CD4-positive, alpha-beta T cell treated with Interleukin-17A for 1 hour (primary cell): ENCODE measurements at places on chromosomes 16 and 17.

GRCh38 chr16:54923055-54923473, 7.6 kb upstream of the IRX5 start:
- no peak for DNase-seq

DNA sequence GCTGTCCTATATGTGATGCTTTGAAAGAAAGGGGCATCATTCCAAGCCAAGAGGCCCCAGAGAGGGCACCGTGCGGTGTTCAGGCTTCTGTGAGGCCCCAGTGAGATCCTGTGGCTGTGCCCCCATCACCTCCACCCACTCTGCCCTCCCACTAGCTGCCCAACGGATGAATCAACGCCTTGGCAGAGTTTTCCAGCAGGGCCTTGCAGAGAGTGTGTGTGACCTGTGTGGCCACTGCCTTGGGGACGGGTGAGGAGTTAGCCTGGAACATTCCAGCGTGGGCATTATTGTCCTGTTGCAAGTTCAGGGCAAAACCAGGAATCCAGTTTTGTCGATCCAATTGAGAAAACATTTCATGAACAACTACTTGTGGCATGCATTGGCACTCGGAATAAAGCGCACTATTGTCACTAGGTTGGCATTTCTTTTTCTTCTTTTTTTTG, 53.7 kb downstream of the SF3B3 start:
- no peak for DNase-seq

DNA sequence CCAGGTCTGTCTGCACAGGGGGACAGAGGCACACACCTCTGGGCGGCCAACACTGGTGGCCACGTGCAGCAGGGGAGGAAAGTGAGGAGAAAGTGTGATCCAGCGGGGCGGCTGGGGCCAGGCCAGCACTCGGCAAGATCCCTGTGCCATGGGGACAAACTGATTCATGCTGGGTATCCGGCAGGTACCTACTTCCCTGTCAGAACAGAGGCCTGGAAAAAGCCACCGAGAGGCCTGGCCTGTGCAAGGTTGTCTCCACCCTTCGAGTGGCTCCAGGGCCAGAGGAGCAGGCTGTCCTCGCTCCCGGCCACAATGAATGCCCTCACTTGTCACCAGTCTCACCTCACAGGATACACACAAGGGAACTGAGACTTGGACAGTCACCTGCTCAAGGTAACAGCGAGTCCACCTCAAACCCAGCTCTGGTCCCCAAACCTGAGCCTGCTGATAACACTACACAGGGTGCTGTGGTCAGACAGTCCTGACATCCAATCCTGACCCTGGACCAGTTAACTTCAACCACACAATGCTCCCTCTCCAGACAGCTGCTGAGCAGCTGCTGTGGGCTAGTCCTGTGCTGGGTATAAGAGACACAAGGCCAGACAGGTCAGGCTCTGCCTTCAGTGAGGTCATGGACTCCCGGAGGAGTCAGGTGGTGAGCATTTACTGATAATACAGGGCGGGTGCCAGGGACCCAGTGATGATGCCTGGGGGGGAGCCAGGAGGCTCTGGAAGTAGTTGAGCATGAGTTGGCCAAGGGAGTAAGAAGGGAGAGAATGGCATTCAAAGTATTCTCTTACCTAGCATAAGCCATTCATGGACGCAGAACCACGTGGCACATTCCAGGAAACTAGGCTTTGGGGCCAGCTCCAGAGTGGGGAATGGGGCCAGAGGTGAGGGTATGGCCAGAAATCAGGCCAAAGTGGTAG, 53.0 kb downstream of the VAC14 start:
- DNase-seq, result no peak

DNA sequence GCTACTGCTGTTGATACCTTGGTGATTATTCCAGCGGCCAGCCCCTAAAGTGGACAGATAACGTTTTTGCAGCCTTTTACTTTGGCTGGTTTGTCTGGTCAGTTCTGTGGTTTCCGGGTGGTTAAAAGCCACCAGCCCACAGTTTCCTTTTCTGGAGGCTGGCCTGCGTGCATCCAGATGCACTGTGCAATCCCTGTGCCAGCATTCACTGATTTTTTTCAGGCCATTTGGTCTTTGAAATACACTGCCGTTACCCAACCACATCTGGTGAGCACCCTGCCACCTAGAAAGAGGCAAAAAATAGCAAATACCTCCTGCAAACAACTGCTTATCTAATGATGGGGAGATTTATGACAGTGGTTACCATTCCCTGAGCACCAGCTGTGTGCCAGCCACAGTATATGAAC, 797 bp downstream of the NUDT7 start:
- peak; percentile 5 for DNase-seq

GRCh38 chr16:35559911-35560636, 2100.7 kb downstream of the TP53TG3F start:
- no peak for DNase-seq

DNA sequence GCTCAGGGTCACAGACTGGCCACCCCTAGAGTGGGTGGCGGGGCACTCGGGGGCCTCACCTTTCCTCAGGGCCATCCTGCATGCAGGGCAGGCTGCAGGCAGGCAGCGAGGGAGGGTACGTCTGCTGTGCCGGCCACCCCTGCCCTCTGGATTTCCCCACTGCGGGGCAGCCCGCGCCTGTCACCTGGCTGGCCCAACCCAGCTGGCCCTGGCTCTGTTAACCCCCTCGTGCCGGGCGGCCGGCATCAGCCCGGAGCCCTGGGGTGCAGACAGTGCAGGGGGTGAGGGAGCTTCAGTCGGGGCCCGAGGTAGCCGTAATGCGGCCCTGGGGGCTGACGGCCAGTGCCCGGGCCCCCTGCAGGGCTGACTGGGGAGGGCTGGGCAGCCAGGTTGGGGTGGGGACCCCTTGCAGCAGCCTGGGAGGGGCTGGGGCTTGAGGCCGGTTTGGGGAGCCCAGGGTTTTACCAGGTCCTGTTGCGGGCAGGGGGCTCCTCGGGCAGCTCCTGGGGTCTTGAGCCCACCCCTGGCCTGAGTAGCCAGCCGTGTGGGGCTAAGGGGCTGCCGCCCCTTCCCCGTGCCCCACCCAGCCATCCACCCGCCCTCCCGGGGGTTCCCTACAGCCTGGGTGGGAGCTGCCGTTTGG, at the start of gene IGFALS:
IGFALS (minus strand) TSS at position 128 of the 643 bp plus-strand sequence; CDS start at position 75, 53 bp downstream.
- no peak for DNase-seq

DNA sequence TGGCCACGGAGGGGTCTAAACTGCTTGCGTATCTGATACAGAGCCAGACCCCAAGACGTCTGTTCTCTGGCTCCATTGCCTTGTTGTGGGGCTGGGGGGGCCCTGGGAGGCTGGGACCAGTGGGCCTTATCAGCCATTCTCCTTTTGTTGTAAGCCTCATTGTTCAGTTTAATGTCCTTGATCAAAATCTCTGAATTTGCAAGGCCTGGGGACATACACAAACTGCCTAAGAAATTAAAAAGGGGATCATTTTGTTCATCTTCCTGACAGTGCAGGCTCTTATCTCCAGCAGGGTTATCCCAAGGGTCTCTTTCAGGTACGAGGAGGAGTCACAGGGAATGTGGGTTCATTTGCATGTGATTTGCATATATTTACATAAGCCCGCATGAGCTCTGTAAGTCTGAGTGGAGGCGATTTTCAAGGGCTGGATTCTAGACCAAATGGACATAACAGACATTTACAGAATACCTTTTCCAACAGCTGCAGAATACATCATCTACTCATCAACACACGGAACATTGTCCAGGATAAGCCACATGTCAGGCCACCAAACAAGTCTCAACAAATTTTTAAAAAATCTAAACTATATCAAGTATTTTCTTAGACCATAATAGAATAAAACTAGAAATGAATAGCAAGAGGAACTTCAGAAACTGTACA, 269.8 kb downstream of the RBFOX1 start:
- DNase-seq, result no peak

- peak; percentile 11 for DNase-seq
Observed at GRCh38 chr17:47949946-47950345, 7.7 kb downstream of the PRR15L start.

- no peak for DNase-seq
Observed at GRCh38 chr17:50953518-50953830, 87.3 kb upstream of the TOB1 start.

DNA sequence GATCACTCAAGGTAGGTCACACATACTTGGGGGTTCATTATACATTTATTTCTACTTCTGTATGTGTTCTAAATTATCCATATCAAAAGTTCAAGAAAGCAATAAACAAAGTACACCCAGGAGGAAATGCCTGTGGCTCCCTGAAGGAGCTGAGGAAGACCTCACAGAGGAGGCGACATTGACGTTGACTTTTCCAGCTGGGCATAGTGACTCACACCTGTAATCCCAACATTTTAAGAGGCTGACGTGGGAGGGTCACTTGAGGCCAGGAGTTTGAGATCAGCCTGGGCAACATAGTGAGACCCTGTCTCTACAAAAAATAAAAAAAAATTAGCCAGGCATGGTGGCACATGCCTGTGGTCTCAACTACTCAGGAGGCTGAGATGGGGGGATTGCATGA, 16.3 kb downstream of the ITGAD start:
- no peak for DNase-seq

DNA sequence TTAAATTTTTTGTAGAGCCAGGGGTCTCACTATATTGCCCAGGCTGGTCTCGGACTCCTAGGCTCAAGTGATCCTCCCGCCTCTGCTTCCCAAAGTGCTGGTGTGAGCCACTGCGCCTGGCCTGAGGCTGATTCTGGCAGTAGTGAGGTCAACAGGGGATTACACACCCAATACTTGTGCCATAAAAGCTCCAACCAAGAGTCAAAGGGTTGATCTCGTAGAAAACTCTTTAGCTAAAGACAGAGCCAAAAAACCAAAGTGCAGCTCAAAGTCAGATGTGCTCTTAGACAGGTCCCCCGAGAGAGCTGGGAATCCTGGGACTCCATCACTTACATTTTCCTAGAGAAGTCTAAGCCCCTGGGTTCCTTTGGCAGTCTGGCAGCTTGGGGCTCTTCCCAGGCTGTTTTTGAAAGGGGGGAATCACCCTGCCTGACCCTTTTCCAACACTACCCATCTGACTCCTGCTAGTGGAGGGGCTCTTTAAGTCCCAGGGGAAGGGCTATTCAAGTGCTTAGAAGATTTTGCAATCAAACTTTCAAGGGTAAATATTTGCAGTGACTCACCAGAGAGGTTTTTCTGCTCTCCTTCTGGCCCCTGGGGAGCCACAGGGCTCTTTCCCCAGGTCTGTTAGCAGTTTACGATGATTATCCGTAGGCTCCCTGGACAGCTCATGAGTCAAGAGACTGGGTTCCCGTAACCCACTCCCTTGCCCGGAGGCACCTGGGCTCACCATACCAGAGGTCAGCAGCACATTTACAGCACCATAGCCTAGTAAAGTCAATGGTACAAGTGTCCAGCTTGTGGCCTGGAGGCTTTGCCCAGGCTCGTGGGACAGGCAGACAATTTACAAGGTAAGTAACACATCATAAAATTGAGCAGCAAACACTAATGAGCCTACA, 408.7 kb downstream of the SLC39A11 start:
- DNase-seq, result no peak

DNA sequence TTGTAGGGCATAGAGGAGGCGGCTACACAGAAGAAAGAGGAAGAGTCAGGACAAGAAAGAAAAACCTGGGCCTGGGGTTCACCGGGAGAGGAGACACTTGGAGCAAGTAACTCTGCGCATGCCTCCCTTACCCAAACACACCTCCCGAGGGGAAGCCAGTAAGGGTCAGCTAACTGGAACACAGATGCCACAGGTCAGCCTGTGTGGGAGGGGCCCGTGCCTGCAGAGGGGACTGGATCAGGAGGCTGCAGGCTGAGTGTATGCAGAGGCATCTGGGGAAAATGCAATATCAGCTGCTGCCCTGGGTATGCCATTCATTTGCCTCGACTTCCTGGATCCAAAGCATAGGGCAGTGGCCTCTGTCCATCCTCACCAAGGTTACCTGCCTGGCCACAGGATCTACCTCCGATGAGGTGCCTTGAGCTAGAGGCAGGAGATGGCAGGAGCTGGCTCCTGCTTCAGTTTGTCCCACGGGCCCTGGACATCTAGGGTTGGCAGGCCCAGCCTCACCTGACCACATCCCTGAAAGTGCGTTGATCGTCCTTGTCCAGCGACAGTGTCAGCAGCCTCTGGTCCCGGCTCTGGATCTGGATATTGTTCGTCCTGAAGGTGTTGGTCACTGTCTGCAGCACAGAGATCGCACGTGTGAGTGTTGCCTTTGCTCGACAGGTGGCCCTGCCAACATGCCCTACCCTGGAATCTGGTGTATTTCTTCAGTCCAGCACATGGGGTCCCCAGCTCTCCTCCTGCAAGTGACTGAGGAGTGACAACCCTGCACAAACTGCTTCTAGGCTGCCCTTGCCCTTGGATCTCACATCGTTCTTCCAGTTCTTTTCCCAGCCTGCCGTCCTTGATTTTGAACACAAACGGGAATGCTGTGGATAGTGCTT, 4.6 kb upstream of the MFSD6L start:
- DNase-seq, result no peak

DNA sequence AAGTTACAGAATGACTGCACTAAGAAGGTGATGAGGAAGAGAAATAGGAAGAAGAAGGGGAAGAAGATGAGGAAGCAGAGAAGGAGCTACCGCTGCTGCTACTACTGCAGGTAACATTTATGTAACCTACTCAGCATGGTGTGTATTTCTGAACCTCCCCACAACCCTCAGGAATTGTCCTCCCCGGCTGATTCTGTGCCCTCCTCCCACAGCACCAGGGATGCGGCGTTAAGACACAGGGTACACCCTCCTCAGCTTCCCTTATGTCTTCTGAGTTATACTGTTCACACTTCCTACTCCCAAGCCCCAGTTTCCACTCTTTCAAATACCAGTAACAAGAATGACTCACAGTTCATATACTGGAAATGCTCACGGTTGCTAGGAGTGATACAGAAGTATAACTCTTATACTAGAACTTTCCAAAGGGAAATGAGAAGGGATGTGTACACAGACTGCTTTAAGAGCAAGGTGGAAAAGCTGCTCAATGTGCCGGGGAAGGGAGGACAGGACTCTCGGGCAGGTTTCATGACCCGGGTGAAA, 224.5 kb upstream of the PSMD7 start:
- no peak for DNase-seq

DNA sequence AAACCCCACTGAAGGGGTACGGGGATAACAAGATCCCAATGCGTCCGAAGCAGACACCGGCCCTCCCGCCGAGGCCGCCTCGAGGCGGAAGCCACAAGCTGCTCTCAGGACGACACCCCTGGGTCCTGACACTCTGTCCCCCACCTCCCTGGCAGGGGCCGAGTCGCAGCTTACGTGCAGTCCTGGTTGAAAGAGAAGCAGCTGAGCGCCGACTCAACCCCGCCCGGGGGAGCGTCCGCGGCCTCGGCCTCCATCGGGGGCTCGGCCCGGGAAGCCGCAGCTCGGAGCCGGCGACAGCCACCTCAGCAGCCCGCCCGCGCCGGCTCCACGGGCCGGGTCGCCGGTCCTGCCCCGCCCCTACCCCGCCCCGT, at the start of gene WIPI1:
WIPI1 (minus strand) TSS at position 329 of the 371 bp plus-strand sequence; CDS start at position 254, 75 bp downstream.
- no peak for DNase-seq
